ENCODE measurements at places on chromosomes 6 and 20.

GRCh38 chr6:12269110-12269509, 21.1 kb upstream of the EDN1 start:
- DNase-seq, result no peak

DNA sequence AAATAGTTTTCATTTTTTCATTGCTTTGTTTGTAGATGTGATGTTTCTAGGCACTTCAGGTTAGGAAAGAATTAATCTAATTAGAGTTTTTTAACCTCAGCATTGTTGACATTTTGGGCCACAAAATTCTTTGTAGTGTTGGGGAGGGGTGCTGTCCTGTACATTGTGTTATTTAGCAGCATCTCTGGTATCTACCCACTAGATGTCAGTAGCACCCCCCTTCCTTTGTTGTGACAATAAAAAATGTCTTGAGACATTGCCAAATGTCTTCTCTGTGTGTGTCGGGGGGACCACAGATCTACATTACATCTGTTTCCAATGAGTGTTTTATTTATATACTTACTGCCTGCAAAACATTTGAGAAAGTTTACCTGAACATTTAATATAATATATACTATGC, 45.6 kb downstream of the EYA4 start:
- no peak for DNase-seq

DNA sequence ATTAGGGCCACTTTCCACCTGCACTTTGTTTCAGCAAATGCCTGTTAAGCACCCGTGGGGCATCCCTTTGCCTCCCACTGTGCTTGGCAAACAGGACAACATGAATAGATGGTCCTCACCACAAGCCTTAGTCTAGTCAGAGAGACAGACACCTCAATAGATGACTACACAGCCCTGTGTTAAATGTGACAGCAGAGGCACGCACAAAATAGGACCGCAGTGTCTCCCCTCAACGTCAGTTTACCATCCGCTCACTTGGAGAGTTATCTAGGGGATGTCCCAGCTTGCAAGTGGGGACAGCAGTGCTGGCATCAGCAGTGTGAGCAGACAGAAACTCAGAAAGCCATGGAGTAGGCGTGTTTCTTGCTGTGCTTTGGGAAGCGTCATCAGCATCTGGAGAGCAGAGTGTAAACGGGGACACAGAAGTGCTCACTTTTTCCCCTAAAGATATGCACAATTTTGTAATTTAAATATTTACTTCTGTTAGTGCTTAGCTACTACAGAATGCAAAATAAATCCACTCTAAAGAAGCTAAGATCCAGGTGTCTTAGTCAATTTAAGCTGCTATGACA, 66.0 kb upstream of the TXNDC5 start:
- no peak for DNase-seq

DNA sequence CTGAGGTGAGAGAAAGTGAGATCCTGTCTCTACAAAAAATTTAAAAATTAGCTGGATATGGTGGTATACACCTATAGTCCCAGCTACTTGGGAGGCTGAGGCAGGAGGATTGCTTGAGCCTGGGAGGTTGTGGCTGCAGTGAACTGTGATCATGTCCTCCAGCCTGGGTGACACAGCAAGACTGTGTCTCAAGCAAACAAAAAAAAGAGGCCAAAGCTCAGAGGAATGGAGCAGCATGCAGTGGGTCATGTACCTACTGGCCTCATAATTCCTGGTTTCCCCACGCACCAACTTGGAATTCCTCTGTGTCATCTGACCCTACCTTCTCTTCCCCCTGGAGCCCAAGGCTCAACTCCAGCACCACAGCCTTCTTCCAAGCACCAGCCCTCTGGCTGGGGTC, 15.1 kb upstream of the PLEKHG1 start:
- no peak for DNase-seq

DNA sequence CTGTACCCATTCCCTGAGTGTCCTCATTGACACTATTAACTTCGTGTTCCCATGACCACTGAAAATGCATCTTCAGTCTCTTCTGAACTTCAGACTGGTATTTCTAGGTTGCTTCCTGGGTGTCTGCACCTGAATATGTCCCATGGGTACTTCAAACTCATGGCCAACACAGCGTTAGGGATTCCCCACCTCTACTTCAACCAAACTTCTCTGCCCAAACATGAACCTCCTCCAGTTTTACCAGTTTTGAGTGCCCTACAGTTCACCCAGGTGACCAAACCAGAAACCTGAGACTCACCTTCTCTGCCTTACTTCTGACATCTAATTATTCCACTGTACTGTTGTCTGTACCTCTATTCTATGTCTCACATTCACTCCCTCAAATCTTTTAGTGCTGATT, 99.5 kb upstream of the SUPT3H start:
- DNase-seq, result no peak

- no peak for DNase-seq
Measured at GRCh38 chr20:8362457-8362856, 230.4 kb downstream of the PLCB1 start.

DNA sequence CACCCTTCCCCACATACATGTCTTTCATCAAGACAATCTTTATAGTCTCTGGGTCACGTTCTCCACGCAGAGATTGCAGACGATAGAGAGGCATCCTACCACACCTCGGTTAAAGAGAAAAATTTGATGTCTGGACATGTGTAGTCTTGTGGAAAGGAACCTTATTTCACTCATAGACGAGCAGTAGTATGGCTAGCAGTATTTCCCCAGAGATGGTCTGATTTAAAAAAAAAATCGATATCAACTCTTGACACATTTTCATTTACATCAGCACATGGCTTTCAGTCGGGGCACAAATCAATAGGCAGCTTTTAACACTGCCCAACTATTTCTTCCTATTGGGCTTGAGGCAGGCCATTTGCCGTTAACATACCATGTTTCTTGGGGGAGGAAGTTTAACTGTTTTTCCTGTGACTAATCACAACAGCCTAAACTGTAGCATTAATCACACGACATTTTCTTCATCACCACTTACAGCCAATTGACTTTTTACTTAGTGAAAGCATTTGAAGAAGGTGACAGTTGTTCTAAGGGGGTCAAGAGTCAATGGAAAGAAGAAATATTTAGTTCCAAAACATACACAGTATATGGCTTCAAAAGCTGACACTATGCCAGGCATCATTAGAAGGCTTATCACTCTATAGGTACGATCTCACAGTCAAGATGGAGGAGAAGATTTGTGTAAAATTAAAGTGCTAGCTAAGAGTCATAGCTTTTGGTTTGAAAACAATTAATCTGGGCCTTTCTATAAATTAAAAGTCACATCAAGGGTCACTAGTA, 129.5 kb upstream of the HDAC2 start:
- no peak for DNase-seq

GRCh38 chr6:13763740-13764381, 50.5 kb downstream of the MCUR1 start:
- peak; percentile 72 for DNase-seq

GRCh38 chr6:12483712-12484111, 193.6 kb downstream of the EDN1 start:
- no peak for DNase-seq

- DNase-seq, result no peak
Measured at GRCh38 chr20:15917283-15917682, 656.0 kb downstream of the KIF16B start.

Data from stimulated activated effector memory CD8-positive, alpha-beta T cell treated with anti-CD3 and anti-CD28 coated beads, Interleukin-12 subunit alpha, Interleukin-12 subunit beta, amount 100 ng/mL, for 72 hours (primary cell).